Uterus (tissue), 4 donors: ENCODE measurements at places on chromosomes 3 and 15. TPM values are rescaled to one million over a fixed set of nuclear protein-coding genes. Genes with fewer than 3 reads are reported as not detected.

GRCh38 chr3:61564395-61565059 lies 3.2 kb downstream of the PTPRG start:
- H3K4me1 ChIP-seq = no peaks in the 10 kb centered on the region
- H3K27ac ChIP-seq = peak overlapping the region; percentile 95
- DNase-seq = peak; percentile 74
- H3K4me3 ChIP-seq = peak overlapping the region; percentile 86

CRYGS gene
- not detected for total RNA-seq

DNA sequence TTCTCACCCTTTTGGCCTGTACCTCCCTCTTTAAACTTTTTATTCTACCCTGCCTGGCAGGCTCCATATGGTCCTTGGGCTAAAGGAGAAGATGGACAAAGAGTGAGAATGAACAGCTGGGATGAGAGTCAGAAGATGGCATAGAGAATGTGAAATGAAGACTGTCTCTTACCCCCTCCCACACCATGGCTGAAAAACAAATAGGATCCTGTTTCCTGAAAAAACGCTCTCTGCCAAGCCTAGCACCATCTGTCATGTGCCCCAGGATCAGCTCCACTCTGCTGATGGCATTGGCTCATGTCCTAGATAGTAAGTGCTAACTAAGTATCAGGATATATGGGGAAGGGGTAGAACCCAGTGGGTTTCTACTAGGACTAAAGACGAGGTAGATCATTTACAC lies 238.6 kb downstream of the MEX3B start:
- DNase-seq = no peak
- no peaks in the 10 kb centered on the region for H3K27me3 ChIP-seq
- H3K4me3 ChIP-seq = no peak overlapping the region
- H3K27ac ChIP-seq = no peak overlapping the region
- no peaks in the 10 kb centered on the region for H3K36me3 ChIP-seq

GASK1A gene
- 26.3 TPM for total RNA-seq

- no peaks in the 10 kb centered on the region for H3K27me3 ChIP-seq
- no peak overlapping the region for H3K27ac ChIP-seq
- H3K4me1 ChIP-seq = no peaks in the 10 kb centered on the region
- no peaks in the 10 kb centered on the region for H3K36me3 ChIP-seq
Measured at GRCh38 chr15:55549305-55549704, 38.8 kb downstream of the PYGO1 start.

HES1 gene
- total RNA-seq = 23.1 TPM

- no peak for DNase-seq
- H3K4me3 ChIP-seq = no peak overlapping the region
Measured at GRCh38 chr3:185561374-185561943, 9.1 kb upstream of the LIPH start.

DNA sequence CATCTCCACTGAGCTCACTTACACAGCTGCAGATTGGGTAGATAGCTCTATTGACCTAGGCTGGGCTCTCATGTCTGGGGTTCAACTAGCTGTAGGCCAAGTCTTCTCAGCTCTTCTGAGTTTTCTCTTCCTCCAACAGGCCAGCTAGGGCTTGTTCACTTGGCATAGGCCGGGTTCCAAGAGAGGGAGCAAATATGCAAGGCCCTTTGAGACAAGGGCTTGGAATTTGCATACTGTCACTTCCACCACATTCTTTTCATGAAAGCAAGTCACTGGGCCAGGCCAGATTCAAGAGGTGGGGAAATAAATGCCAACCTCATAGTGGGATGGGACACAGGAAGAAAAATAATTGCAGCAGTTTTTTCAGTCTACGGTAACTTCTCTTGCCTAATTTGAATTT lies 25.2 kb downstream of the PIGB start:
- DNase-seq = no peak
- H3K27me3 ChIP-seq = no peaks in the 10 kb centered on the region
